NCI-H1436 treated with DMSO at 0.1 percent for 48 hours (cell line): ENCODE measurements at places on chromosomes 11 and 22.

DNA sequence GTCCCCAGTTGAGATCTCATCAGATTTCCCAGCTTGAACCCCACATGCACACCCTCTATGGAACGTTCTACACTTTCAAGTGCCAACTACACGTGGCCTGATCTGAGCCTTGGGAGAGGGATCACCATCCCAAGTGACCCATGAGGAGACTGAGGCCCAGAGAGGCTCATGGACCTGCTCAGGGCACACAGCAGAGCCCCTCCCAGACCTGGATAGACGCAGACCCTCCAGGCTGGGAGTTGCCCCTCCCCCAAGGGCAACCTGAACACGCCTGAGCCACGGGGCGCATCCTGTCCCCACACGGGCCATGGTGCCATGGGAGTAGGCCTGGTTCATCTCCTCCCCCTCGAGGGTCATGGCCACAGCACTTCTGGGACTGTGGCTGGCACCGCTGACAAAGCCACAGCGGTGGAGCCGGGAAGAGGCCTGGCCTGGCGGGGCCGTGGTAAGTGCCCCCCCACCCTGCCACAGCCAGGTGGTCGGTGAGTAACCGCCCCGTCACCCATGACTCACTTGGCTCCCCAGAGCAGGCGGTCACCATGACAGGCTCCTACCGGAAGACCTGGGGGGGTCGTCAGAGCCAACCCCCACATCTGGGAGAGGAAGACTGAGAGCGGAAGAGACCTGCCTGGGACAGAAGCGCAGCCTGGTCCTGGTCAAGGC, 8.1 kb downstream of the WNT7B start:
- no peak for DNase-seq

GRCh38 chr22:19820880-19821522, 33.7 kb downstream of the GNB1L start:
- DNase-seq, result no peak

- DNase-seq, result no peak
Observed at GRCh38 chr22:32444068-32444467, 20.2 kb downstream of the BPIFC start.

DNA sequence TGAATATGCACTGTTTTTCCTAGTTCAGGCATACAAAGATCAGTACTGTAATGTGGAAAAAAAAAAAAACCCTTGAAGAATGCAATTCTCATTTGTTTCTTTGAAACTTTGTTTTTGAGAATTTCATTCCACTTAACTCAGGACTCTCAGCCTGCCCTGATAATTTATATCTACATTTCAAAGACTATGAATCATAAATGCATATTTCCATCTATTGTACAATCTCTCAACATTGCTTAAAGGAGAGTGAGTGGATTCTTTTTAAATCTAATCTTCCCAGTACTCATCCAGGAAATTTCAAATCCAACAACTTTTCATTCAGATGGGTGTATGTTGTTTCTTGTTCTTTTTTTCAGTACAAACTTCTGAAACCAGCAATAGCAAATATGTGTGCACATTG, 322.2 kb upstream of the DDI1 start:
- DNase-seq, result no peak

- no peak for DNase-seq
Observed at GRCh38 chr11:57539342-57539741, 1.9 kb downstream of the SMTNL1 start.

GRCh38 chr11:124863826-124864165, 1.4 kb upstream of the ROBO3 start:
- no peak for DNase-seq

GRCh38 chr11:121241343-121242211, 51.0 kb upstream of the SC5D start:
- no peak for DNase-seq

- no peak for DNase-seq
Observed at GRCh38 chr11:106840947-106841346, 177.3 kb downstream of the GUCY1A2 start.

DNA sequence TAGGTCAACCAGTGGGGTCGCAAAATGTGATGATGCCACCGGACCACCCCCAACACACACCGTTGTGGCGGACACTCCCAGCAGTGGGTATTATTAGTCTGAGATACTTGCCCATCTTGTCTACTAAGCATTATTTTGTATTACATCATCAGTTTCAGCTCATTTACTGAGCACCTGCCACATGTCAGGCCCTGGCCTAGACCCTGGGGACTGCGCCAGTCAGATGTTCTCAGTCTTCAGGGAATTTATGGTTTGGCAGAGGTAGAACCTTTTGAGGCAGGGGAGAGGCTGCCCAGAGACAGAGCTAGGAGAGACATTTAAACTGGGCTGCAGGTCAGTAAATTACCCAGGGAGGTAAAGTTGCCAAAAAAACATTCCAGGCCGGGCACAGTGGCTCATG, 43.1 kb upstream of the GCAT start:
- peak; percentile 29 for DNase-seq

DNA sequence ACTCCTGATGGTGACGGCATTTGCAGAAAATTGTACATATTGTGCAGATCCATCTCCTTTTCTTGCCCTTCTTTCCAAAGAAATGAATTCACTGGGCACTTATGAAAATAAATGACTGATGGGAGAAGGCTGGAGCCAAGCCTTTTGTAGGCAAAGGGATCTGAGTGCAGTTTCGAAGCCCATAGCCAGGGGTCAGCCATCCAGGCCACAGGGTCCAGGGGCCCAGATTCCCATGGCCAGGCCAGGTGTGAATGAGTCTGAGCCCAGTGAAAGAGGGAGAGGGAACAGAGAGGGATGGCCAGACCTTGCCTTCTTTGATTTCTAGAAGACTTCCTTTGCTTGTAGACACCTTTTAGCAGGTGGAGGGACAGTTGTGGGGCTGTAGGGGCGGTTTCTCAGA, 209.1 kb downstream of the KIRREL3 start:
- no peak for DNase-seq

- no peak for DNase-seq
Observed at GRCh38 chr22:40419718-40420117, 49.3 kb downstream of the SGSM3 start.

DNA sequence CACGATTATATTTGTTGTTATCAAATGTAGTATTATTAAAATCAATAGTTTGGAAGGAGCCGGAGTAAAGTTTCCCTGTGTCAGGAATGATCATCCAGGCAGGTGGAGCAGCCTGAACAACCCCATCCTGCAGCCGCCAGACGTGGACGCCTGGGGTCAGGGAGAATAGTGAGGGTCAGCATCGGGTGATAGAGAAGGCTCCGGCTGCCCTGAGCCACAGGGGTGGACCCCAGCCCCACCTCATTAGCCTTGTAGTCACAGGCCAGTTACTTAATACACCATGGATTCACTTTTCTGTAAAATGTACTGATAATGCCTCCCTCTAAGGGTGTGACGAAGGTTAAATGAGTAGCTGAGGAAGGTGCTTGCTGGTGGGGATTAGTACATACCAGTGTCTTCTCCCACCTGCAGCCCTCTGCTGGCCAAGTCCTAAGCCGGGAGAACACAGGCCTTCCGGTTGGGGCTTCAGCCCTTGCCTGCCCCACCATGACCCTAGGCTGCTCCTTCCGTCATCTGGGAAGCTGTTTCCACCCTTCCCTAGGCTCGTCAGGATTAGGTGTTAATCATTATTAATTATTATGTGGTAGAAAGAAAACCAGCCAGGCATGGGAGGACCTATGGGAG, 14.9 kb downstream of the TMEM121B start:
- no peak for DNase-seq

DNA sequence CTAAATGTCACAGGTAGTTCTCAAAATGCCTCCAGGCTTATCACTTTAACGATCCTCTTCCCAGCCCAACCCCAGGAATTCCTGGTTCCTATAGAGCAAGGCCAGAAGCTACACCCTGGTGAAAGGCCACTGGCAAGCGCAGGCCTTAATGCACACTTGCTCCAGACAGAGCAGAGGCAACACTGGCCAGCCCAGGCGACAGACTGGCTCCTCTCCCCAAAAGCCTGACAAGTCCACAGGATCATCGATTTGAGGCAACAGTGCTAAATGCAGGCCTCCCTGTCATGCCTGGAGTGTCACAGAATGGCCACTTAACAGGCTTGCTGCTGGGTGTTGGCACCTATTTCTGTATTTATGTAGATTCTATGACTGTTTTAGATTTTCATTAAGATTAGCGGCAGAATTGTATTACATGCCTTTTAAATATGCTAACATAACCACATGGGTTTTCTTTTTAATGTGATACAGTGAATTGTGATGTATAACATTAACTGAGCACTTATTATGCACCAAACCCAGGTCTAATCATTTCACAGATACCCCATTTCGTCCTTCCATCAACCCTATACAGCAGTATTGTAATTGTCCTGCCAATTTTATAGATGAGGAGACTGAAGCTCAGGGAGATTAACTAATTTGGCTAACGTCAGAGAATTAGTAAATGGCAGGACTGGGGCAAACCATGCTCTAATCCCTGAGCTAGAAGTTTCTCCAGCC, 38.6 kb downstream of the PACSIN2 start:
- DNase-seq, result no peak

GRCh38 chr22:39114112-39114511, 17.1 kb downstream of the APOBEC3H start:
- DNase-seq, result no peak

- no peak for DNase-seq
Observed at GRCh38 chr11:63918507-63919191, 1.7 kb upstream of the RCOR2 start.

DNA sequence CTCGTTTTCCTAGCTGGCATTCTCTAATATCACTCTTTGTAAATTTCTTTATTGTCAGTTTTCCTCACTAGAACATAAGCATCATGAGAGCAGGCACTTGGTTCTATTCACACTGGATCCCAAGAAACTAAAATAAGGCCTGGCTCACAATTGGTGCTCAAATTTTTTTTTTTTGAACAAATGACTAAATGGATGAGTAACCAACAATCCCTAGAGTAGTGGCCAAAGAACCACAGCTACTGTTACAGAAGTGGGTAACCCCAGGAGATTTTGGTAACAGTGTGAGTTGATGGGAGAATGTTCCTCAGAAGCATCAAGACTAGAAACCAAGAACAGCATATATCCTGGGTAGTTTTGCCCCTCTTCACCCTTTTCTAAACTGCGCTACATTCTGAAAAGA, 572.6 kb downstream of the INSC start:
- DNase-seq, result no peak

DNA sequence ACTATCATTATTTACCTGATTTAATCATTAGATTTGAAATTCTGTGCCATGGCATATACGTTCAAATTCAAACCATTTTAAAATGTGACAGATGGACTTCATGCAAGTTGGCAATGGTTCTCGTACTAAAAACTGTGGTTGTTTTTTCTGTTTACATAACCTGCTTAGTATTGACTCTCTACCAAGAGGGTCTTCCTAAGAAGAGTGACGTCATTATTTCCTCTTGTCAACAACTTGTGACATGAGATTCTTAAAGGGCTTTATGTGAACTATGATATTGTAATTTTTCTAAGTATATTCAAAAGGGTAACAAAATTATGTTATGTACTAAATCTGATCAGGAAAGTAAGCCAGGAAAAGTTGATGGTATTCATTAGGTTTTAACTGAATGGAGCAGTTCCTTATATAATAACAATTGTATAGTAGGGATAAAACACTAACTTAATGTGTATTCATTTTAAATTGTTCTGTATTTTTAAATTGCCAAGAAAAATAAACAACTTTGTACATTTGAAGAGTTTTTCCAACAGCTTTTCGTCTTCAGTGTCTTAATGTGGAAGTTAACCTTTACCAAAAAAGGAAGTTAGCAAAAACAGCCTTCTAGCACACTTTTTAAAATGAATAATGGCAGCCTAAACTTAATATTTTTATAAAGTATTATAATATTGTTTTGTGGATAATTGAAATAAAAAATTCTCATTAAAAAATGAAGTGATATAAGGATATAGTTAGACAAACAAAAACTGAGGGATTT, 87.0 kb downstream of the GRK3 start:
- no peak for DNase-seq

DNA sequence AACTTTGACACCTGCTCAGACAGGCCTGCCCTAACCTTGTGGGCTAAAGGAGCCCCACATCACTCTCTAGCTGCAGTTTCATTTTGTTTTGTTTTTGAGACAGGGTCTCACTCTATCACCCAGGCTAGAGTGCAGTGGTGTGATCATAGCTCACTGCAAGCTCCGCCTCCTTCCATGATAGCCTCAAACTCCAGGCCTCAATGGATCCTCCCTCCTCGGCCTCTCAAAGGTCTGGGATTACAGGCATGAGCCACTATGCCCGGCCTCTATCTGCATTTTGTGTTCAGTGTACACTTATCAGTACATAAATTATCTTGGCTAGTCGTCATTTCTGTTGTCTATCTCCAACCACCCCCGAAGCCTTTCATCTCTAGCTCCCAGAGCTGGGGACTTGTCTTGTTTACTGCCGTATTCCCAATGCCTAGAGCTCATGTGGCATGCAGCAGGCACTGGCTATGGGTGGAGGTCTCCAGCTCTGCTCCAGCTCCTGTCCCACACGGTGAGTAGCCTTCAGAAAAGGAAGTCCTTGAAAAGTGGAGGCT, 22.1 kb upstream of the PEX26 start:
- DNase-seq, result no peak

GRCh38 chr22:45261407-45262088, 20.9 kb upstream of the KIAA0930 start:
- no peak for DNase-seq

GRCh38 chr11:33869481-33870422, 22.1 kb downstream of the LMO2 start:
- DNase-seq, result no peak

DNA sequence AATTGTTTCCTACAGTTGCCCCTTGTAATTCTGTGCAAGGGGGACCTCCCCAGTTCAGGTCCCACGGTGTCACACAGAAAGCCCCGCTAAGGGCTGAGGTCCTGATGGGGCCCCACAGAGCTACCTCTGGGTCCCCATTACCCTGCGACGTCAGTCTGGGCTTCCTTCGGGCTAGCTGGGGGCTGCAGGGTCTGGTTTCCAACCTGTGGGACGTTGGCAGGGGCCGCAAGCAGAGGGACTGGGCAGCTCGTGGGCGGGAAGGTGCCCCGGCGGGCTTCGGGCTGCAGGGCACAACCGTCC, 698 bp downstream of the SLC37A4 start:
- no peak for DNase-seq

DNA sequence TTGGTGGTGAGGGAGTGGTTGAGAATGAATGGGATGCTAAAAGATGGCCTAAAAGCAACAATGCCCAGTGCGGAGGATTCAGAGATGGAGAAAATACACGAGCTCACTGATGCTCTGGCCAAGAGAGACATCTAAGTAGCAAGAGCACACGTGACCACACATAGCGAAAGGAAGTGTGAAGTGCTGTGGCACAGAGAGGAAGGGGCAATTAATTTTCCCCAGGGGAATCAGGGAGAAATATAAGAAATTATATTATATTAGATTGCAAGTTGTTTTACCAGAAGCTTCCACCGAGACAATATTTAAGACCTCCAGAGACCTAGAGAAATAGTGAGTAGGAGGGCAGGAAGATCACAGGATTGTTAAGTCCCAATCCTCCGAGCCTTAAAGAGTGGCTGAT, 80.6 kb downstream of the RCN1 start:
- no peak for DNase-seq

- DNase-seq, result no peak
Observed at GRCh38 chr11:127383026-127383425, 382.5 kb upstream of the KIRREL3 start.

GRCh38 chr11:43916621-43917020, 25.8 kb upstream of the C11orf96 start:
- DNase-seq, result no peak

- DNase-seq, result no peak
Observed at GRCh38 chr11:79546351-79546750, 105.5 kb upstream of the TENM4 start.

GRCh38 chr11:126853732-126854131, 146.8 kb downstream of the KIRREL3 start:
- no peak for DNase-seq
